NCI-H774 (cell line): ENCODE measurements at places on chromosomes 2 and 18.

- DNase-seq, result no peak
These were observed 25.2 kb downstream of the SPRED2 start for GRCh38 chr2:65407240-65407639.

- peak; percentile 11 for DNase-seq
These were observed 9.8 kb upstream of the MREG start for GRCh38 chr2:216023055-216023648.

GRCh38 chr18:10234912-10235660 lies 219.3 kb upstream of the APCDD1 start:
- no peak for DNase-seq

DNA sequence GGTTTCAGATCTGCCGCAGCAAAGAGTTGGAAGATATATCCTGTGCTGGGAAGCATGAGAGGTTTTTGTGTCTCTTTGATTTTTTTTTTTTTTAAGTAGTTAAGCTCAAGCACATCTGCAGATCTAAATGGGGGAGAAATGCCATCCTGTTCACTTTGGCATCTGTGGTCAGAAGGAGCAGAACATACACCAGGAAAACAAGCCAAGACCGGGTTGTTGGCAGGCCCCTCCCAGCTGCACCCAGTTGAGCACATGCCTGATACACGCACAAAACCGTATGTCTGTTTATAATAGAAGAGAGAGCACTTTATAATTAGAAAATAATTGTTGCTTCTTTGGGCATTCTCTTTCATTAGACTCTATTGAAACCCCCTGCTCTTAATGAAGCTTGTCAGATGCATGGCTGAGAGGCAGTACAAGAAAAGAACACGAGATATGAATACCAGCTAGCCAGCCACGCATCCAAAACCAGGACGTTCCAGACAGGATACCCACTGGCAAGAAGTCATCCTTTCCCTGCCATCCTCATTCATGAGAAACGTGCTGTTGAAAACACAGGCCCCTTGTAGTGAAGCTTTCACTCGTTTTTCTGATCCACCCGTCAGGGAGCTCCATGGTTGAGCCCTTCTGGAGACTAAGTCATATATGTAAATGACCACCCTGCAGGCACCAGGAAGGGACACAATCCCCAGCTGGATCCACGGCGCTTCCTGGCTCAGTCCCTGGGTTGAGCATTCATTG lies 152.2 kb downstream of the ALPK2 start:
- DNase-seq, result no peak

DNA sequence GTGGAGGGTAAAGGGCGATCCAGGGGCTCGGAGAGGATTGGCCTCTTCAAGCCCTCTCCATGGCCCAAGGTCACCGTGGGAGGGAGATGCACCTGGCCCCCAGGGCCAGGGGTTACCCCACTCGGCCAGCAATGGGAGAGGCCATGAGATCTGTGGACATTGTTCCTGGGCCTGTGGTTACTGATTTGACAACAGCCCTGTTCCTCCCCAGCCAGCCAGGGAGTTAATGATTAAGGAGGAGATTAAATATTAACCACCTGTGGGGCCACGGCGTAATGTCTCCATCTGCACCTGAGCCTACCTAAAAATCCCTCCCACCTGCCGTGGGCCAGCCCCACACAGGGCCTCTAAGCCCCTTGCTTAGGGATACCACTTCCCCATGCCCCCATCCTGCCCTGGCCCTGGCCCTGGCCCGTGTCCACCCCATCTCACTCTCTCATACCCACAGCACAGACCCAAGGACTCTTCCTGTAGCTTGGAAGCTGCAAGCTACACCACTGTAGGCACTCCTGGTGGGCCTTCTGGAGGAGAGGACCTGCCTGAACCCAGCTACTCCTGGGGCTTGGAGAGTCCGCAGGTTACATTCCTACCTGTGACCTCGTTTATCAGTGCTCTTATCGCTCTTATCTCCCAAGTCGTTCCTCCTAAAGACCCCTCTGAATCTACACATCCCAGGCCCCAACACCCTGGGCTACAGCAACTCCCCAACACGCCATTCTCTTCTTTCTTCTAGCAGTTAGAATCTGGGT lies 32.1 kb downstream of the ZFP36L2 start:
- DNase-seq, result no peak
